SJCRH30 (cell line): ENCODE measurements at places on chromosomes 16 and 17. TPM values are rescaled to one million over a fixed set of nuclear protein-coding genes. Genes with fewer than 3 reads are reported as not detected.

Gene SLC52A1
- total RNA-seq: not detected in 2 replicates

Gene CACNG4
- 0.30 and 0.49 TPM in 2 replicates for total RNA-seq

Gene PPL
- total RNA-seq: 0.18 and 0.22 TPM in 2 replicates

Gene KRTAP9-8
- not detected in 2 replicates for total RNA-seq

Gene CHST4
- total RNA-seq: 0.61 and 0.71 TPM in 2 replicates

Gene FGF11
- 4.0 and 5.0 TPM in 2 replicates for total RNA-seq

Gene PRSS21
- total RNA-seq: not detected in 2 replicates

Gene CAPNS2
- 0.13 TPM in 1 of 2 replicates, not detected in the other for total RNA-seq

Gene CDC6
- total RNA-seq: 89.3 and 97.0 TPM in 2 replicates

Gene GRIN2A
- 0.38 TPM in 1 of 2 replicates, not detected in the other for total RNA-seq

Gene MFSD6L
- not detected in 2 replicates for total RNA-seq

Gene CEP20
- 38.6 and 44.1 TPM in 2 replicates for total RNA-seq

- DNase-seq: no peak
Measured at GRCh38 chr17:72578817-72579470, 458.1 kb downstream of the SOX9 start.

DNA sequence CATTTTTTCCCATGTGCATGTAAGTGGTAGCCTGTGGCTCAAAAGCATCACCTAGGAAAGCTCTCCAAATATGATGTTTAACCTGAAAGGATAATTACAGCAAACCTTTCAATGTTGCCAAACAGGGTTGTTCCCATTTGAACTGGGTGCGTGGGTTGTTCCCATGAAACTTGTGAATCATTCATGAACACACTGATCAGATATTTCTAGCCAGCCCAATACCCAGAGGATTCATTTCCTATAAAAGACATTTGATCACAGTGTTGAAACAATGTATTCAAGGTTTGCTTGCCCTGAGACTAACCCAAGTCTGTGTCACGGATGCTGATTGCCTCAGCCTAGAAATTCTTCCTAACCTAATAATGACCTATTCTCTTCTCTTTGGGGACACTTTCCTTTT lies 12.9 kb downstream of the KRT39 start:
- DNase-seq: no peak

GRCh38 chr16:528111-529011 lies 849 bp downstream of the CAPN15 start:
- peak; percentile 43 for DNase-seq

DNA sequence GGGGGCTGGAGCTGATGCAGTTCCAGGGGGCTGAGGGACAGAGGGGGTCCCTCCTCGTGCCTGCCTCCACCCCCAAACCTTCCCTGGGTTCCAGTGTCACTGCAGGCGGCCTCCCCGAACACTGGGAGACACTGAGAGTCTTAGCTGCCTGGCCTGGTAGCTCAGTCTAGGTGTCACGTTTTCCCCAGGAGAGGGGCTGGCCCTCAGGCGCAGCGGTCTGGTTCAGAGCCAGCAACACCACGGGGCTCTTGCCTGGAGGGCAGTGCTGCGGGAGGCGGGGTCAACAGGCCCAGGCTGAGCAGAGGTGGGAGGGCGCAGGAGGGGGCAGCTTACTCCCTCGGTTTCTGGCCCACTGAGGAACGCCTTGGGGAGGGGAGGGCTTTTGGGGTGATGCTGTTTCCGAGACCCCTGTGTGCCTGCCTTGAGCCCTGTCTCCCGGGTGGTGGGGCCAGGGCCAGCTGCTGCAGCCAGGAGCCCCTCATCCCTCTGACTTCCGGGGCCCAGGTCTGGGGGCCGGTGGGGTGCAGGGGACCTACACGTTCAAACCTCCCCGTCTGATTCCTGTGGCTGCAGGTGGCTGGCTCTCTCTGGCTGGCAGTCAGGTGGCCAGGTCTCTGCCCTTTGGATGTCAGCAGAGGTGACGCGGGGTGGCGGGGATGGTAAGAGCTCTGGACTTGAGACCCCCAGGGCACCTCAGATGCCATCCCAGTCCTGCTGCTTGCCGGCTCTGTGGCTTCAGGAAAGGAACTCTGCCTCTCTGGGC lies 89.3 kb upstream of the GSE1 start:
- DNase-seq: peak; percentile 82

DNA sequence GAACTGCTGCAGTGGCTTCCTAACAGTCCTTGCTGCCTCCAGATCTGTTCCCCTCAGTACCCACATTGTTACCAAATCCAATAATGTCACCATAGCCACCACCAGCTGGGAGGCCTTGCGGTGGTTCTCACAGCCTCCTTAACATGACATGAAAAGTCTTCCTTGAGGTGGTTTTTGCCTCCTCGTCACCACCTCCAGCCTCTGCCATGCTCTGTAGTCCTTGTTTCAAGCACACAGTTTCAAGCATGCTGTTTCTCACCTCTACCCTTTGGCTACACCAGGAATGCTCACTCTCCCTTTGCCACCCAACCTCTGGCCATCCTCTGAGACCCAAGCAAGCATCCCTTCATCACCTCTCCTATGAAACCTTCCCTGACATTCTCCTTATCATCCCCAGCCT lies 47.2 kb downstream of the DNAH9 start:
- no peak for DNase-seq

- DNase-seq: no peak
Measured at GRCh38 chr17:17004251-17004996, 32.5 kb upstream of the TNFRSF13B start.

DNA sequence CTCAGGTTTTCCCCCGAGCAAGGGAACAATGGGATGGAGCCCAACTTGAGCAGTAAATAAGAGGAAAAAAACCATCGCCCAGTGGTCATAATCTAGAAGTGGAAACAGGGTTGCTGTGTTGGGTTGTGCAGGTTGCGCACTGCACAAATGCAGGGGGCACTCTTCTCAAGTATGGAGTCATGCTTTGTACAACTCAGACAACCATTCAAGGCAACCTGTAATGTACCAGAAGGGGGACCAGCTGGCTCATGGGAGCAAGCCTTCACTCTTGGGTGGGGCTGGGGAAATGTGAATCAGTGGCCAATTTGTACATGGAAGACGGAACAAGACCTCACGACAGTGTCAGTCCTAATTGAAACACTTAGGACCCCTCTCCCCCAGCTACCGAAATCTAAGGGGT lies 23.9 kb upstream of the LITAF start:
- no peak for DNase-seq

GRCh38 chr17:79388556-79389295 lies 222.1 kb downstream of the RBFOX3 start:
- DNase-seq: peak; percentile 81

GRCh38 chr17:45904866-45905265 lies 10.5 kb downstream of the MAPT start:
- DNase-seq: no peak

GRCh38 chr17:77145224-77145611 lies 4.4 kb downstream of the SEC14L1 start:
- DNase-seq: no peak

- no peak for DNase-seq
Measured at GRCh38 chr17:37744633-37744927, 279 bp downstream of the HNF1B start.

- no peak for DNase-seq
Measured at GRCh38 chr17:15892731-15893657, 51.9 kb upstream of the ADORA2B start.

GRCh38 chr16:14486520-14487303 lies 143.3 kb downstream of the PARN start:
- DNase-seq: peak; percentile 78

DNA sequence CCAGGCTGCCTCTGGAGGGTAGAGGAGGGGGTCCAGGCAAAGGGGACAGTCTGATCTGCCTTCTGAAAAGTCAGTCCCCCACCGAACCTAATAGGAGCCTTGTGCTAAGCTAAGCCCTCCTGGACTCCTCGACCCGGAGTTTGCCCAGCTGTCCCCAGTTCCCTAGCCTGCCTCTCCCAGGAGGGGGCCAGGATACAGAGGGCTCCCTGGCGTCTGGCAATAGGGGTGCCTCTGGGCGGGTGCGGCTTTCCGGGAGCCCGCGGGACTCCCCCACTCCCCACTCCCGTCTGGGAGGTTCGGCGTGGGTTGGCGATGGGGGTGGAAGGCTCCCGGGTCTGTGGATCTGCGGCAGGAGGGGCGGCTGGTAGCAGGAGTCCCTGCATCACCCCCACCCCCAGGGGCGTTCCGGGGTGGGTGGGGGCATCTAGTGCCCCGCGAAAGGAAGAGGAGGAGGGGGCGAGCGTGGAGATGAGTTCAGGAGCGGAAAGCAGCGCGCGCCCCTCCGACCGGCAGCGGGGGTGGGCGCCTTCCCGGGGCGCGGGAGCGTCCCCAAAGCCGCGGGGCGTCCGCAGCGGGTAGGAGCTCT lies 1.2 kb downstream of the GSG1L start:
- DNase-seq: peak; percentile 11

DNA sequence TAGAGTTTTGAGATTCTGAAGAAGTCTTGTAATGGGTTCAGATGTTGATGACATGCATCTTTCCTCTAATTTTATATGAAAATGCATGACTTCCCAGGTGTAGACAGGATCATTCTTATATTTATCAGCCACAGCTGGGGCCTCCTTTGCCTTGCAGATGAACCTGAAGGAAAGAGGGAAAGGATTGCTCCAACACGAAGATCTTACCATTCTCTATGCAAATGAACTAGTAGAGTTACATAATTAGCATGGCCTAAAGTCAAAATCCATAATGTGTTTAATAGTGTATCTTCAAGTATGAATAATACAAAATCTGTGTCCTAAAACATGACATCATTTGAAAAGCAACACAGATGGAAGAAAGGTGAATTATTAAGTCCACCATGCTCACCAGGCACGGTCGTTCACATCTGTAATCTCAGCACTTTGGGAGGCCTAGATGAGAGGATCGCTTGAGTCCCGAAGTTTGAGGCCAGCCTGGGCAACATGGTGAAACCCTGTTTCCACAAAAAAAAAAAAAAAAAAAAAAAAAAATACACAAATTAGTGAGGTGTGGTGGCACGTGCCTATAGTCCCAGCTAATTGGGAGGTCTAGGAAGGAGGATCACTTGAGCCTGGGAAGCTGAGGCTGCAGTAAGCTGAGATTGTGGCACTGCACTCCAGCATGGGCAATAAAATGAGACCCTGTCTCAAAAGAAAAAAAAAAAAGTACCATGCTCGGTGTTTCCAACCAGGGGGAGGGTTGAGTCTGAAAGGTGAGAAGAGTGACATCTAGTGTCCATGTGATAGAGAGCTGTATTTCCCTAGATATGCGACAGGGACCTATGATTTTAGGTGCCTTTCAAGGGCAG lies 6.3 kb downstream of the VWA3A start:
- DNase-seq: peak; percentile 61

GRCh38 chr17:12247761-12248160 lies 227.1 kb downstream of the MAP2K4 start:
- no peak for DNase-seq

- DNase-seq: no peak
Measured at GRCh38 chr17:4722678-4723240, 8.5 kb upstream of the MED11 start.

- no peak for DNase-seq
Measured at GRCh38 chr16:85101956-85102630, 10.2 kb downstream of the CIBAR2 start.

DNA sequence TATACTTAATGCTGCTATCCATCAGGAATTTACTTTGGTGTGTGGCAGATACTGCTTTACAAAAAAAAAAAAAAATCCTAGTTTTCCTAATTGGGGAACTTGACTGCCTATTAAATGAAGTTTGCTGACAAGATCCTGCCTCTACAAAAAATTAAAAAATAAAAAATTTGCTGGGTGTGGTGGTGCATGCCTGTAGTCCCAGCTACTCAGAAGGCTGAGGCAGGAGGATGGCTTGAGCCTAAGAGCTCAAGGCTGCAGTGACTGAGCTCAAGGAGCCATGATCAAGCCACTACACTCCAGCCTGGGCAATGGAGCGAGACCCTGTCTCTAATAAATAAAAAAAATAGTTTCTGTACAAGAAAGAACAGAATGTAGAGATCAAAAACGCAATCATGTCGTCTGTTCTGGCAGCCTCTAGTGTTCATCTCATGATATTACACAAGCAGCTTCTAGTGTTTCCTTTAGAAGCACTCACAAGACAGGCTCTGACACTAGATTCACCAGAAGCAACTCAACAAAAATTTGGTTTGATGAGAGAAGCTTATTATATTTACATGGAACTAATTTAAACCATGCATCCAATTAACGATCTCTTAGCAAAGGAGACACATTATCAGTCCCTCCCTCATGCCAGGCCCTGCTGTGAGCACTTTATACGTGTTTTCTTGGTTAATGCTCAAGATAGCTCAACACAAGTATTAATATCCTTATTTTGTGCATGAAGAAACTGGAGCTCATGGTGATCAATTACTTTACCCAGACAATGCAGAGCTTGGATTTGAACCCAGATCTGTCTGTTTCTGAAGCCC lies 6.8 kb upstream of the KRTAP17-1 start:
- DNase-seq: peak; percentile 54

DNA sequence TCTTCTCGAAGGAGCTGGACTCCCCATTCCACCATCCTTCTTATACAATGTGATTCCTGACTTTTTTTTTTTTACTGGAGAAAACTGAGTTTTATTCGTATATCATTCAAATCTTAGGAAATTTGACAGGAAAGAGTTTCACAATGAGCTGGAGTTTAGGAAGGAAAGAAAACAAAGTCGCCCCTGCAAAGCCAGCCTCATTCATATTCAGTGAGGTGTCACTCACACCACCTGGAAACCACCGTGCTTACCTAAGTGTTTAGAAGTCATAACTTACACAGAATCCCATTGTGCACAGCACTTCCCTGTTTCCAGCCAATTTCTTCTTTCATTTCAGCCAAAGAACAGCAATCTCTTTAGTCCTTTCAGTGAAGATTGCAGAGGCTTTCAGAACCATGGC lies 90.3 kb upstream of the CHMP6 start:
- no peak for DNase-seq

GRCh38 chr17:42908872-42909700 lies 8.5 kb downstream of the G6PC1 start:
- no peak for DNase-seq

DNA sequence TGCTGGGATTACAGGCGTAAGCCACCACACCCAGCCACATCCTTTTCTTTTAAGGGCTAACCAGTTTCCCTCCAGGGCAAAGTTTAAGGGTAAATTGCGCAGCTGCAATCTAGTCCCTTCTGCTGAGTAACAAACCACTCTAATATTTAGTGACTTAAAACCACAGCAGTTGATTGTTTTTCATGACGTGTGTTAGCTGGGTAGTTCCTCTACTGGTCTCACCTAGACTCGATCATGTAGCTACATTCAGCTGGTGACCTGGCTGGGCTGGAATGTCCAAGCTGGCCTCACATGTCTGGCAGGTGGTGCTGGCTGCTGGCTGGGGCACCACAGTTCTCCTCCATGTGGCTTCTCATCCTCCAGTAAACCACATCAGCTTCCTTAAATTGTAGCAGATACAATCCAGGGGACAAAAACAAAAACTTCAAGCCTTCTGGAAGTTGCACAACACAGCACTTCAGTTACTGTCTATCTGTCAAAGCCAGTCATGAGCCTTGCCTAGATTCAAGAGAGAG lies 75.5 kb downstream of the GPRC5B start:
- peak; percentile 15 for DNase-seq

DNA sequence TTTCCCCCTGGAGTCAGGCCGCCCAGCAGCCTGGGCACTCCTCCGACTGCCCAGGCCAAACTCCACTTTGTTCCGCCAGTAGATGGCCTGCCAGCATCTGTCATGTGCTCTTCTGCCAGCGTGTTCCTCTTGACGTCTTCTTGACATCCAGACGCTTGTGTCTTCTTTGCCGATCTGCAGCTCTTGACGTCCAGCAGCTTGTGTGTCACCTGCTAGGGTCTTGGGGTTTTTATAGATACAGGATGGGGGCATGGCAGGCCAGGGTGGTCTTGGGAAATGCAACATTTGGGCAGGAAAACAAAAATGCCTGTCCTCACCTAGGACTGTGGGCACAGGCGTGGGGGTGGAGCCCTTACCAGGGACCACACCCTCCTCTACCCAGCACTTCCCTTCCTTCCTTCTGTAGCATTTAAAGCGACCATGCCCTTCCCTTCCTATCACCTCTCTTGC lies 88.7 kb downstream of the BMERB1 start:
- no peak for DNase-seq
